Endodermal cell (in vitro differentiated cells): ENCODE measurements at places on chromosomes 5 and 9. TPM values are rescaled to one million over a fixed set of nuclear protein-coding genes. Genes with fewer than 3 reads are reported as not detected.

DNA sequence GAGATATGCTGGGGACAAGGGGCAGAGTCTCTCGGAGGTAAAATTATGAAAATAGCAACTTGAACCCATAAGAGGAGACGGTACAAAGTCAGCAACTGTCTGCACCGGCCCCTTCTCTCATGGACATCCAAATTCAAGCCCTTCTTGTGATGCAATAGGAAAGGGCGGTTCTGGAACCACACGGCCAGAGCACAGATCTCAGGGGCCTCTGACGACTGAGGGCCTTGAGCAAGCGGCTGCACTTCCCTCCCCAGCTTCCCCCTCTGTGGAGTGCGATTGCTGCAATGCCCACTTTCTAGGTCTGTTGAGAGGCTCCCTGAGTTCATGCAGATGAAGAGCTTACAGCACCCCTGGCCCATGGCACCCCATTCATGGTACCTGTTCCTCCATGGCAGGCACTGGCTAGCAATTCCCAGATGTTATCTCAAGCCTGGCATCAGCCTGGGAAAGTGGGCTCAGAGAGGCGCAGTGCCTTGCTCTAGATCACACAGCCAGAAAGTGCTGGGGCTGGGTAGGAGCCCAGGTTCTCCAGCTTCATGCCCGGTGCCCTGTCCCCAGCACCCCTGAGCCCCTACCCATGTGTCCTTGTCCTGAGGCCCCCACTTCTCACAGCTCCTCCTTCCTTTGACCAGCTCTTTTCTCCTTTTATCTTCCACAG, 17.7 kb upstream of the CPLX2 start:
- H3K4me1 ChIP-seq, result no peaks in the 10 kb centered on the region
- no peak for DNase-seq
- H3K27ac ChIP-seq, result no peak overlapping the region
- no peak overlapping the region for H3K4me3 ChIP-seq
- H3K36me3 ChIP-seq, result no peaks in the 10 kb centered on the region
- no peaks in the 10 kb centered on the region for H3K27me3 ChIP-seq

DNA sequence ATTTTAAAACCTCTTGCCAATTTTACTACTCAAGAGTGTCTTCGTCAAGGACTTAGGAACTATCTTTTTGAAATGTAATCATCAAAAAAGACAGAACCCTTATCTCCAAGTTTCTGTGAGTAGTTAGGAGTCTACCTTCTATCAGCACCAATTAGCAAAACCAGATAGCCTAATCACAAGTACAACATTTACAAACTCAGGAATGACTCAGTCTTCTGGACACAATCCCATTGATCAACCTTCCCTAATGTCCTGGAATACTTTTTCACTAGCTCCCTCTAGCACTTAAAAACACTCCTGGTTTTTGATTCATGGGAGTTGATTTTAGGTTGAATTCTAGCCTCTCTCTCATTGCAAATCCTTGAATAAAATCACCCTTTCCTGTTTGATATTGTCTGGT, 680.7 kb downstream of the PRR16 start:
- H3K27ac ChIP-seq, result no peak overlapping the region
- H3K4me1 ChIP-seq, result no peaks in the 10 kb centered on the region

DNA sequence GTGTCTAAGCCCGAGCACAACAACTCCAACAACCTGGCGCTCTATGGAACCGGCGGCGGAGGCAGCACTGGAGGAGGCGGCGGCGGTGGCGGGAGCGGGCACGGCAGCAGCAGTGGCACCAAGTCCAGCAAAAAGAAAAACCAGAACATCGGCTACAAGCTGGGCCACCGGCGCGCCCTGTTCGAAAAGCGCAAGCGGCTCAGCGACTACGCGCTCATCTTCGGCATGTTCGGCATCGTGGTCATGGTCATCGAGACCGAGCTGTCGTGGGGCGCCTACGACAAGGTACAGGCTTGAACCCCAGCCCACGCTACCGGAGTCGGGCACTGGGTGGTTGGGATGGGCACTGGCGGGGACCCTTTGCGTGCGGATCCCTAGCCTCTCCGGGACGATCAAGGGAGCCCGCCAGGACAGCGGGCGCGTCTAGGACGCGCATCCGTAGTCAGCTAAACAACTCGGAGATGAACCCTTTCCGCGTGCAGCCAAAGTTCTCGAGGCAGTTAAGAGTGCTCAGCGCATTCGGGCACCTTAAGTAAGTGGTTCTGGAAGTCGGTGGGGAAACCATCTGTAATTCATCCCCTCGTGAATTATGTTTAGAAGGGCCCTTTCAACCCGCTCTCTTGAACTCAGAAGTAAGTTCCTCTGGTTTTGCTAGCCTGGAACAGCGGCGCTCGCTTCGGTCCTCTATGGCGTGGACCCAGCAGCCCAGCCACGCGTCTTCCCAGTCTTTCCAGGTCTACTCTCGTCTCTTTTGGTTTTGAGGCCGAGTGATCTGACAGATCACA, 1.3 kb downstream of the KCNN2 start:
- H3K4me1 ChIP-seq, result peaks cover 5% of the 10 kb centered on the region
- H3K27me3 ChIP-seq, result peaks cover 34% of the 10 kb centered on the region
- DNase-seq, result peak; percentile 69
- no peaks in the 10 kb centered on the region for H3K36me3 ChIP-seq
- H3K27ac ChIP-seq, result no peak overlapping the region
- peak overlapping the region; percentile 79 for H3K4me3 ChIP-seq

GRCh38 chr9:109576762-109577161, 78.7 kb upstream of the PTPN3 start:
- no peak overlapping the region for H3K4me3 ChIP-seq
- H3K27me3 ChIP-seq, result no peaks in the 10 kb centered on the region
- DNase-seq, result no peak

DNA sequence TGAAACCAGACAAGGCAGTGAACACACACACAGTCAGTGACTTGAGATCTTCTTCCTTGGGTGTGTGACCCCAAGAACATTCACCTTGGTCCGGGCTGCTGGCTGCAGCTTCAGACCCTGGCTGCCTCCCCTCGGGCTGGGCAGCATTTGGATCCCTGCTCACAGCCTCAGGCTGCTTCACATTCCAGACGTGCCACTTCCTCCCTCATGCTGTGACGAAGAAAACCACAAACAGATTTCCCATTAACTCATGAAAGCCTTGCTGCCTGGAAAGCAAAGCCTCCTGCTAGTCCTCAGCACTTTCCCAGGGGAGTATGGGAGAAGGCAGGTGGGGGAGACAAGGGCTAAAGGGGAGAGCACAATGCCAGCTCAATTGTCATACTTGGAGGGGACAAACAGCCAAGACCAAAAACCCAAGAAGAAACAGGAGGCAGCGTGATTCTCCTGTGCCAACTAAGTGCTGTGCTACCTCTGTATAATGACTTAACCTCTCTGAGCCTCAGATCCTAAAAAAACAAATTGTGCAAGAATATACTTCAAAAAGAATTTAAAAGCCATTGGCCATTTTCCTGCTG, 594.6 kb upstream of the BRINP1 start:
- peak overlapping the region; percentile 61 for H3K27ac ChIP-seq
- H3K4me3 ChIP-seq, result no peak overlapping the region
- no peaks in the 10 kb centered on the region for H3K36me3 ChIP-seq
- no peaks in the 10 kb centered on the region for H3K27me3 ChIP-seq
- H3K4me1 ChIP-seq, result no peaks in the 10 kb centered on the region

DNA sequence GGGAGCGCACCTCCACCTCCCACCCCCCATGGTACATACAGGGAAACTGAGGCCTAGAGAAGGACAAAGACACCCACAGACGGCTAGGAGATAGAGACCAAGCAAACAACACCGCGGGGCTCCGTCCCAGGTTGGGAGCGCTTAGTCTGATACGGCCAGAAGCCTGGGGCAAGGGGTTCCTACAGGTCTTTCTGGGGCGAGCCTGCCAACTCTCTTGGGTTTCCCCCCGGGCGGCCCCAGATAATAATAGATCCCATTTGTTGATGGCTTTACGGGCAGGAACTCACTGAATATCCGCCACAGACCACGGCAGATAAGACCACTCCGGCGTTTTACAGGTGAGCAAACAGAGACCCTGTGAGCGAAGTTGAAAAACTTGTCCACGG, 5.0 kb upstream of the EBF1 start:
- peaks cover 93% of the 10 kb centered on the region for H3K27me3 ChIP-seq
- peak overlapping the region; percentile 59 for H3K4me3 ChIP-seq
- H3K27ac ChIP-seq, result no peak overlapping the region
- H3K36me3 ChIP-seq, result no peaks in the 10 kb centered on the region
- peak; percentile 55 for DNase-seq
- peaks cover 7% of the 10 kb centered on the region for H3K4me1 ChIP-seq

DNA sequence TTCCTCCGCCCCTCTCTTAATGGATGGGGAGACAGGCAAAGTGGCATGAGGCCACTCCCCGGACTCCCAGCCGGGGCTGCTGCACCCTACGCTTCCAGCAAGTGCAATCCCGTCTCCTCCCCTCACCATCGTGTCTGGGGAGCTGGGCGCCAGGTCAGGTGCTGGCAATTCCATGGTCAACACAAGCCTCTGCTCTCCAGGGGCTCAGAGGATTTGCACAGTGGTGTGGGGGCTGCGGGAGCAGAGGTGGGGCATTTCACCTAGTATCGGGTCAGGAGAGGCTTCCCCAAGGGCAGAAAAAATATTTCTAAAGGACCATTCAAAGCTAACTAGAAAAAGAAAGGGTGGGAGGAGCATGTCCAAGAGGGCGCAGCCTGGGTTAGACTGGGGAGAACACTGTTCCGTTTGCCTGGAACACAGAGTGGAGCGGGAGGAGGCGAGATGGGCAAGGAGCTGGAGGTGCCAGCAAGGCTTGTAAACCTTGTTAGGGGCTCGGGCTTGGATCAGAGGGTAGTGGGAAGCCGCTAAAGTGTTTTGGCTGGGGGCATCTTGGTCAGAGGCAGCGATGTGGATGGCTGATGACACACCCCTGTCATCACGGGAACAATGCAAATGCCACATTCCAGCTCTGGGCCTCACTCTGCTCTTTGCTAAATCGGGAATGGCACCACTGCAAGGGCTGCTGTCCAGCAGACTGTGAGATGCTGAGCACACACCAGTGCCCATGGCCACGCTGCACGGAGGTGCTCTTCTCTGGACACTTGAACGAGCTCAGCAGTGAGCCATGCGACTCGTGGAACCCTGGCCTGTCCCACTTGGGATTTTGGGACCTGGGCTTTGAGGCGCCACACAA, 191.7 kb downstream of the CDK5RAP2 start:
- H3K4me1 ChIP-seq, result no peaks in the 10 kb centered on the region
- no peak overlapping the region for H3K4me3 ChIP-seq
- H3K36me3 ChIP-seq, result peaks cover 40% of the 10 kb centered on the region

DNA sequence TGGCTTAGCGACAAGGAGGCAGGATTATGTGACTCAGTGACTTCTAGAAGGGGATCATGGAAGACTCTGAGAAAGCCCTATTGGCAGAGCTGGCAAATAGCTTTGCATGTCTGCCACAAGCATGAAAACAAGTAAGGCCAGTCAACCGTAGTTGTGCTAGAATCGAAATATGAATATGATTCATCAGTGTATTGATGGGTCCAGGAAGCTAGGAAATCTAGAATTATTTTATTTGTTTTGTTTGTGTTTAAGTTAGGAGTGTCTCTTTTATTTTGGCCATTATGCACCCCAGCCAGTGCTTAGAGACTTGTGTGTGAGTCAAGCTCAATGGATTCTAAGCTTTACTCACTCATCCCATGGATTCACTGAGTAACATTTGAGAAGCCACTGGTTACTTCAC, 3.8 kb upstream of the ITGA2 start:
- DNase-seq, result no peak
- H3K4me3 ChIP-seq, result no peak overlapping the region
- no peaks in the 10 kb centered on the region for H3K36me3 ChIP-seq
- peaks cover 30% of the 10 kb centered on the region for H3K27me3 ChIP-seq
- H3K27ac ChIP-seq, result no peak overlapping the region

GRCh38 chr9:93917121-93917853, 37.9 kb downstream of the BARX1 start:
- H3K4me3 ChIP-seq, result no peak overlapping the region
- H3K4me1 ChIP-seq, result no peaks in the 10 kb centered on the region
- no peak overlapping the region for H3K27ac ChIP-seq
- no peaks in the 10 kb centered on the region for H3K36me3 ChIP-seq
- H3K27me3 ChIP-seq, result no peaks in the 10 kb centered on the region
- DNase-seq, result no peak

DNA sequence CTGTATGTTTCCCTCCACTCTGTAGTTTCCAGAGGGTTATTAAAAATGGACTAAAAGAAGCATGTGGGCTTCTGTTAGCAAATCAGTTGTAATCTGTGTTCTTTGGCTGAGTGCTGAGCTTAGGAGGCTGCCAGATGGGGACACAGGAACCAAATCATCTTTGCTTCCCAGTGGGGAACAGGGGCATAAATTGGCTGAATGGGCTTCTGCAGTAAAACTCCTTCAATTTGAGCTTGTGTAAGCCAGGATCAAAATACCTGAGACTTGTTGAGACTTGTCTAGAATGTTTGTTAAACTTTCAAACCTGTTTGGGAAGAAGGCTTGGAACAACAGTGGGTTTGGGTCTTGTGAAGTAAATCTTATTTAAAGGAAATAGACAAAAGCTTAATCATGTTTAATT, 32.2 kb upstream of the TNFAIP8 start:
- H3K4me3 ChIP-seq, result no peak overlapping the region
- H3K27ac ChIP-seq, result no peak overlapping the region
- H3K27me3 ChIP-seq, result no peaks in the 10 kb centered on the region
- DNase-seq, result no peak
- H3K36me3 ChIP-seq, result peaks cover 6% of the 10 kb centered on the region

DNA sequence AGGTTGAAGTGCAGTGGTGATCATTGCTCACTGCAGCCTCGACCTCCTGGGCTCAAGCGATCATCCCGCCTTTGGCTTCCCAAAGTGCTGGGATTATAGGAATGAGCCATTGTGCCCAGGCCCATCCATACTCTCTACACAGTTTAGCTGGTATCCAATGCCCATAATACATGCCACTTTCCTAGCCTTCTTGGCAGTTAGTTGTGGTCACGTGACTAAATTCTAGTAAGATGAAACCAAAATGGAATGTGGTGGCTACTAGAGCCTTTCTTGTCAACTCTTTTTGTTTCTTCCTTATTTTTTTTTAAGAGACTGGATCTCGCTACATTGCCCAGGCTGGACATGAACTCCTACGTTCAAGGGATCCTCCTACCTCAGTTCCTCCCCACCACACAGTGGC, 15.3 kb upstream of the KIF27 start:
- H3K27ac ChIP-seq, result no peak overlapping the region
- H3K27me3 ChIP-seq, result no peaks in the 10 kb centered on the region
- no peaks in the 10 kb centered on the region for H3K4me1 ChIP-seq
- no peak for DNase-seq
- H3K36me3 ChIP-seq, result no peaks in the 10 kb centered on the region

DNA sequence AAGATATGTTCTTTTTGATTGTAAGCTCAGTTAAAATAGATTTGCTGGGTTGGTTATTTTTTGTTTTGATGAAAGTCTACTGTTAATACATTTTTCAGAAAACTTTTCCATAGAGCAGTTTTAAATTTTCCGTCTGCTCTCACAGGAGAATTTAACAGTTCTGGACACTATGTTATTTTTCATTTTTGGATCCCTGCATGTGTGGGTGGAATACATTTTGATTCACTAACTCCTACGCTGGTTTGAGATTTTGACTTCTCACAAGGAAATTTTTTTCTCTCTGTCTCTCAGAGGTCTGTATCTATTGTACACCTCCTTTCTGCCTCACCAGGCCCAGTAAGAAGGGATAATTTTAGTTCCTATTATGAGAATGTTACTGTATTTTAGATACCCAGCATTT, 502.4 kb downstream of the CDH10 start:
- no peak overlapping the region for H3K4me3 ChIP-seq
- no peaks in the 10 kb centered on the region for H3K4me1 ChIP-seq
- H3K27ac ChIP-seq, result no peak overlapping the region
- H3K36me3 ChIP-seq, result no peaks in the 10 kb centered on the region
- DNase-seq, result no peak

GRCh38 chr5:7754997-7755596, 95.8 kb downstream of the CFAP90 start:
- no peak overlapping the region for H3K4me3 ChIP-seq
- H3K4me1 ChIP-seq, result peaks cover 6% of the 10 kb centered on the region
- DNase-seq, result peak; percentile 93
- no peak overlapping the region for H3K27ac ChIP-seq

Gene MARCHF11
- 18.6 and 19.9 TPM in 2 replicates for total RNA-seq

Gene HBEGF
- 1.3 to 2.3 TPM (median 1.4 TPM) in 3 replicates for total RNA-seq

Gene PCDHB8
- total RNA-seq, result 3.5 and 3.6 TPM in 2 replicates

Gene DCTN4
- 58.0 to 67.4 TPM (median 64.3 TPM) in 3 replicates for total RNA-seq

Gene TMEM252
- total RNA-seq, result not detected in 3 replicates
